ENCODE measurements at places on chromosomes 2 and 18.

DNA sequence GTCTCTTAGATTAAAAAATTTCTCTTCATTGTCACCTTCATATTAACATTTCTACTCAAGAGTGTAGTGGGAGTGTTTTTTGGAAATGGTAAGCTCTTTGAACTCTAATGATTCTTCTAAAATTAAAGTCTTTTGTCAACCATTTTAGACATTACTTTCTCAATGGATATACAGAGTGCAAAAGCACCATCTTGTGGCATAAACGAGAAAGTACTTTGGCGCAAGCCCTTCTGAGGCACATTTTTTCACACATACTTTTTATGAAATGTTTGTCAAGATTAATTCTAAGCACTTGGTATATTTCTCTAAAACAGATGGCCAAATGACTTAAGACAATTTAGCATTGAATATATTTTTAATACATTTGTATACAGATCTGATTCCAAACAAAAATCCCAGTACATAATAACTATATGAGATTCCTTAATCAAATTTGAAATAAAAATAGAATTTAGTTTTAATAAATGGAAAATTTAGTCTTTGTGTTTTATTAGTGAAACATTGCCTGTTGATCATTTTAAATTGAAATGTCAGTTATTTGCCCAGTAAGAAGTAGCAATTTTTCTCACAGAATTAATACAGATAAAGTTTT is 63.3 kb upstream of the GALNT5 start:
- DNase-seq, result no peak

DNA sequence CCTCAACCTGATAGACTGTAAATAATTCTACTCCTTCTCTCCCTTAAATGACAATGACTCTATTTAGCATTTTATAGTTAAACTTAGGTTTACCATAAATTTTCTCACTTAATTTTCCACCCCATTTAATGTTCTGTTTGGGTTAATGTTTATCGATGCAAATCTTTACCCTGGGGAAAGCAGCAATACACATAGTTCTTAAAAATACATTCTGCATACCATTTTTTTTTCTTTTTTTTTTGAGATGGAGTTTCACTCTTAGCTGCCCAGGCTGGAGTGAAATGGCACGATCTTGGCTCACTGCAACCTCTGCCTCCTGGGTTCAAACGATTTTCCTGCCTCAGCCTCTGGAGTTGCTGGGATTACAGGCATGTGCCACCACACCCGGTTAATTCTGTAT is 14.0 kb downstream of the STAM2 start:
- no peak for DNase-seq

DNA sequence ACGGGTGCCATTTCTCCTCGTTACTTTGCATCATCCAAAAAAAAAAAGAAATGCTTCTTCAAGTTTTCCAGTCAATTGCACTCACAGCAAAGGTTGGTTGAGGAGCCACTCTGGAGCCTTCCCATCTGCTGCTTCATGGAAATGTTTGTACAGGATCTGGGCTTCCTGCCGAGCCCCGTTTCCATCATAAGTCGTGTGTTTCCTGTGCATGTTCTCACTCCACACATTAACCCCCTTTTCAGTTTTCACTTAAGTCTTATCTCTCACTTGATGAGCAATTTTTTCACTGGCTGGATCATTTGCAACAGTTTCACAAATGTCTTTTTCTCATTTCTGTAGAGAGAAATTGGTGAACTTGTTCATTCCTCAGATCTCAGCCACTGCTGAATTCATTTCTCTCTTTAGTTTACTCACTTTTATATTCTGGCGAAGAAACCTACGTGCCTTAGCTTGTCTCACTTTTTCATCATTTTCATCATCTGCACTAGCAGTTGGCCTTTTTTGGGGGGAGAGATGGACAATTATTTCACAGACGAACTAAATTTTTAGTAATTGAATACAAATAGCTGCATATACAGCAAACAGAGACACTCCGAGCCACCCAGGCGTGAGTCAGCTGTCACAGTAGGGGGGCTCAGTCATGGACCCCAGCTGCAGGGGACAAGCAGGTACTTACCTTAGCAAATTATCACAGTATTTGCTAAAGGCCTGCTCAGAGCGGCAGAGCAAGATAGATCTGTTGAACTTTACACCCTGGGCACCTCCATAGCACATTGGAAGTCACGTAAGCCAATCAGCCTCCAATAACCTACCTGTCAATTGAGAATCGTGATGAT is 750.8 kb upstream of the ID2 start:
- DNase-seq, result no peak

DNA sequence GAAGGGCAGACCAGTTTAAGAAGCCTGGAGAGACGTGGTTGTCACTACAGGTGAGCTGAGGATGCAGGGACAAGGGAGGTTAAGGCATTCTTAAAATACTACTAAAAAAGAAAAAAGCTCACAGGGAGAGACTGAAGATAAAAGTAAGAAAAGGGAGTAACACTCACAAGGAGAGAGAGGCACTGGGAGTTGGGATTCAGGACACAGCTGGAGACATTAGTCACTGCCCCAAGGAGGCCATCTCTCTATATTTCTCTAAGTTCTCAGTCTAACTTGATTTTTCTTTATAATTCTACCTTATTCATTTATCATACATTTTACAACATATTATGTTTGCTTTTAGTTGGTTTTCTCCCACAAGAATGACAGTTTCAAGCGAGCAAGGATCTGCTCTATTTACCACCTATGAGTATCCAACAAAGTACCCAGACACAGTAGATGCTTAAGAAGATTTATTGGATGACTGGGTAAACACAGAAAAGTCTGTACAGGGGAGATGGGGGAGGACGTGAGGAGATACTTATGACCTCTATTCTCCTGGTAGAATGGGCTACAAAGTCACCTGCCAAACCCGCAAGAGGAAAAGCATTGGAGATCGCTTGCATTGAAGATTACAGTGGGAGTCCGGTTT is 2.2 kb downstream of the SERPINE2 start:
- no peak for DNase-seq

DNA sequence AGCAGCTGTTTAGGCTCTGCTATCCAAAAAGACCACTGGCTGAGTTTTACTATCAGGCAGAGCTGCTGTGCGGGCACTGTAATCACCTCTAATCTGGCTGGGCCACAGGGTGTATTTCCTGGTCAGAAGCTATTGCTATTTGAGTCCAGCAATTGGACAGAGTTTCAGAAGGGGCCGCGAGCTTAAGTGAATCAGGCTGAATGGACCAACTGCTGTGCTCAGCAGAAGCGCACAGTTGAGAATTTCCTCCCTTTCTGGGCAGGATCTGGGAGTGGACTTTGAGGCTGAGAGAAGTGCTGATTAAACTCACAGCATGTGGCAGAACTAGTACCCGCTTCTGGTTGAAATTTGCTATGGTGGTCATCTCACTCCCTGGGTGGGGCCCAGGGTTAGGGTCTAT is 251.8 kb downstream of the INSIG2 start:
- no peak for DNase-seq

DNA sequence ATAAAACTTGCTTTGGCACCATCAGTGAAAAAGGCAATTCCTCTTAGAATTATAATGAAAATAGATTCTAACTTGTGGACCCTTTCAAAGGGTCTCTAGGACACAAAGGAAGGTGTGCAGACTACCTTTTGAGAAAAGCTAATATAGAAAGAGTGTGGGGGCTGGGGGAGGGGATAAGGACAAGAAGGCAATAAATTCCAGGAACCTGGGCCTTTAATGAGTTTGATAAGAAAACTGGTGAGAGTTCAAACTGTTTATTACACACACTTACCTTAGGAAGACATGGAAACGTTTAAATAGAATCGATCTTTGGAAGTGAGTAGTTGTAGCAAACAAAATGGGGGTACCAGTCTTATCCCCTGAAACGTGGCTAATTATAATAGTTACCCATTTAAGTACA is 39.6 kb upstream of the PGAP1 start:
- no peak for DNase-seq
